ENCODE measurements at places on chromosomes 16 and 17.

DNA sequence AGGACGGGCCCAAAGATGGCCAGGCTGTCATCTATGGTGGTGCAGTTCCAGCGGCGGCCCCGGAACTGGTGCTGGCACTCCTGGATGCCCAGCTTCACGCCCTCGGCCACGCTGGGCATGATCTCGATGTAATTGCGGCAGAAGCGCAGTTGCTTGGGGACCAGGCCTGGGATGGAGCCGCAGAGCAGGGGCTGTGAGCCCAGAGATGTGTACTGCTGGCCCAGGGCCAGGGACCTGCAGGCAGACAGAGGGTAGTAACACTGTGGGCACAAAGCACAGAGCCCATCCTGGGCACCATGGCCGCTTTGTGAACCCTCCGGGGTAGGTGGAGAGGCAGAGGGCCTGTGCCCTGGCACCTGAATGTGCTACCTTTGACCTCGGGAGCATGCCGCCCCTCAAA lies 44.8 kb downstream of the WNT3 start:
- DNase-seq: no peak

DNA sequence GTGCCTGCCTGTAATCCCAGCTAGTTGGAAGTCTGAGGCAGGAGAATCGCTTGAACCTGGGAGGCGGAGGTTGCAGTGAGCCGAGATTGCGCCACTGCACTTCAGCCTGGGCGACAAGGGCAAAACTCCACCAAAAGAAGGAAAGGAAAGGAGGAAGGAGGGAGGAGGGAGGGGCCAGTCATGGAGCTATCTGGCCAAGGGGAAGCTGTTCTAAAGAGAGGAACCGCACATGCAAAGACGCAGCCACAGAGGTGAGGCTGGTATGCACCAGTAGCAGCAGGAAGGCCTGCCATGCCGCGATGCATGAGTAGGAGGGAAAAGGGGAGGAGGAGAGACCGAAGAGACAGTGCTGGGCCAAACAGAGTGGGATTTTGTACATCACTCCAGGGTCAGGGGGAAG lies 35.9 kb downstream of the HSBP1 start:
- no peak for DNase-seq

DNA sequence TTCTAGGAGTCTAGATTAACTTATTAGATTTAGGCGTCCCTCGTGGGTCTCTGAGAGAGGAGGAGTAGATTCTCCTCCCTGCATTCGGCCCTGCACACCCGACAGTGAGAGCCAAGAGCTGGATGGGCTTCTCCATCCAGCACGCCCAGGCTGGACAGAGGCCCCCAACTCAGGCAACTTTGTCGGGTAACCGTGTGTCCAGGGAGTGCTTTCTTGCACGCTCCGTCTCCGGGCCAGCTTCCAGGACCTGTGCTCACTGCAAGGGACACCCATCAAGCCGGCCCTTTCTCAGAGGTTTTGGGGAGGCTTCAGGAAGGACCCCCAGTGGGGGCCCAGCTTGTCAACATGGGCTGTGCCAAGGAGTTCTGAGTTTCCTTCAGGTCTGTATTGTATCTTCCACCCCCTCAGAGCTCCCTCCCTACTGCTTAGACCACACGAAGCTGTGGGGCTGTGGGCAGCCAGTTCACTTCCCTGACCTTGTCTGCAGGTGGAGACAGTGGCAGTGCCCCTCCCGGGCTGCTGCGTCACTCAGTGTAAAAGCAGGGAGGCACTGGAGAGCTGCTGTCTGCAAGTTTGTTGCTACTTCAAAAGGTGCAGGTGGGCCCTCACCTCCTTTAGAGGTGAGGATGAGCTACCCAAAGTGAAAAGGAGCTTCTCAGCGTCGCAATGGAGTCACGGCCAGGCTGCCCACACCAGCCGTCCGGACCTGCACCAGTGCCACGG lies 24.0 kb upstream of the C16orf78 start:
- no peak for DNase-seq

GRCh38 chr17:50269477-50270434 lies 4.5 kb upstream of the TMEM92 start:
- DNase-seq: peak; percentile 46
